Islet precursor cell (in vitro differentiated cells): ENCODE measurements at places on chromosomes 4 and X.

GRCh38 chr4:34280131-34280530 is 1964.2 kb downstream of the ARAP2 start:
- DNase-seq: no peak

GRCh38 chr4:178970433-178971140 is 1528.3 kb upstream of the AGA start:
- no peak for DNase-seq

GRCh38 chr4:72924814-72925213 is 144.7 kb downstream of the COX18 start:
- no peak for DNase-seq

DNA sequence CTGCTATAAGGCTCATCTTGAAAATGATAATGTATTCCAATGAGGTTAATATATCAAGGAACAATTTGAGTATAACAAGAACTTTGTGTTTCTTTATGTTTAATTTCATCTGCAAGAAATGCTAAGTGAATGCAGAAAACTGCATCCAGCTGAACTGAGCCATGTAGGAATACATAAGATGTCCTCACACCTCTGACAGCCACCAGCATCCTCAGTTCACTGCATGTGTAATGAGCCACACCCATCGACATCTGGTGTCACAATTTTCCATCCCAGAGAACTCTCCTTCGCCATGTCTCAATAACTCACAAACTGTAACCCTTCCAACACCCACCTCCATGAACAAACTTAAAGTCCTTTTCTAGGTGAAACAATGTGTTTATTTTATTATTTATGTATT is 3.3 kb upstream of the IL21 start:
- DNase-seq: no peak

DNA sequence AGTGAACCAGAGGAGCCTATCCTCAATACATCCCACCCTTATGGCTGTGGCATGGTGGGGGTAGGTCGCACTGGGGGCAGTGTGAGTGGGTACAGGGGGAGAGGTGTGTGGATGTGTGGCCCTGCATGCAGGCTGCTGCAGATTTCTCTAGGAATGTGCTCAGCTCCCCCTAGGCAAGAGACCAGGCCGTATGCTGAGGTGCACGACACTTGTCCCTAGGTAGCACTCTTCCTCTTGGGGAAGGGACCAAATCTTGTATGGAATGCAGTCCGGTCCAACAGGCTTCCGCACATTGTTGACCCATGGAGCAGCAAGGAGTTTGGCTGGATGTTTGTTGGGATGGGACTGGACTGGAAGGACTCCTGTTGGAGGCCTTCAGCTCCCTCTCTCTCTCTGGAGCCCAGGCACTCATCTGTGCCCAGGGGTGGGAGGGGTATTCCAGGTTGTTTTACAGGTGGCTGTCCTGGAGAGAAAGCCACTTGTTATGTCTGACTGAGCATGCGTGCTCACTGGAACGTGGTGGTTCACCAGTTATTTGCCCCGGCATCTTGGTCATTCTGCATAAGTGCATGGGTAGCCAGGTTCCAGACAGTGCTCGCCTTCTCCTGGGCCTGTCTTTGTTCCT is 55.1 kb downstream of the NBDY start:
- no peak for DNase-seq

- no peak for DNase-seq
Measured at GRCh38 chr4:85543832-85544231, 68.9 kb downstream of the ARHGAP24 start.

- no peak for DNase-seq
Measured at GRCh38 chrX:8453611-8454010, 11.0 kb upstream of the VCX3B start.

DNA sequence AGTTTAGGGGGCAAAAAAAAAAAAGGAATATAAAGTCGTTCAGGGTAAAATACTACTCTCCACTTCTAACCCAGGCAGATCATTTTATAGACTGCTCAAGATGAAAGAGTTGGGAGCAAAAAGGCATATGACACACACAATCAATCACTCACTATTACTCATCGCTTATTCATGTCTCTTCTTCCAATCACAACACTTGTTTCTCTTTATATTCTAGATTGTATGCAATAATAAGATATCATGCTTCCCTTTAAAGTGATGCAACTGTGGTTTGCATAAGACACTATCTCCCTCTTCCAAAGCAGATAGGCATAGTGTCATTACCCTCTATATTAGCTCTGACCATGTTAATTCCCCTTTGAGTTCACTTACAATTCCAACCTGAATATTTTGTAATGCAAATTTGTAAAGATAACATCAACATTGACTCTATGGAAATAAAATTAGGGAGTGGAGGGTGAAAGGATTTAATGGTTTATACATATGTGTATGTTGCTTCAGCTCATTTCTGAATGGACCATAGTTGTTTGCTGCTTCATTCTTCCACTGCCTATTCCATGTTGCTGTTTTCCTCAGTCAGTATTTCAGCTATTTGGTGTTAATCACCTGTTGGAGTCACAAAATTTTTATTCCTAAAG is 154.9 kb upstream of the EPHA5 start:
- no peak for DNase-seq

DNA sequence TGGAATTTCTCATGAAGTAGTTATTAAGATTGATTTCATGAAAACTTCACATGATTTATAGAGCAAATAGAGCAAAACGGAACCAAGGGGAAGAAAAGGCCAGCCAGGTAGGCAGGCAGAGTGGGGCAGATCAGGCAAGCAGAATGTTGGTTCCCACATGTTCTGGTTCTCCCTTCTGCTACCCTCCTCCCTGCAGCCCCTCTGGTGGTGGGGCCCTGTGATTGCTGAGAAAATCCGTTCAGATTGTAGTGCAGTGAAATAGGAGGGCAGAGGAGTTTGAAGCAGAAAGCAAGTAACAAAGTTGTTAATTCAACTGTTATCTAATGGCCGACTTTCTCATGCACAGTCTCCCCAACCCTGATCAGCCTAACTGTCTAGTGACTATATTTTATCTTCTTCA is 185.3 kb downstream of the MID1IP1 start:
- no peak for DNase-seq

- no peak for DNase-seq
Measured at GRCh38 chr4:95500361-95500760, 48.4 kb downstream of the UNC5C start.

DNA sequence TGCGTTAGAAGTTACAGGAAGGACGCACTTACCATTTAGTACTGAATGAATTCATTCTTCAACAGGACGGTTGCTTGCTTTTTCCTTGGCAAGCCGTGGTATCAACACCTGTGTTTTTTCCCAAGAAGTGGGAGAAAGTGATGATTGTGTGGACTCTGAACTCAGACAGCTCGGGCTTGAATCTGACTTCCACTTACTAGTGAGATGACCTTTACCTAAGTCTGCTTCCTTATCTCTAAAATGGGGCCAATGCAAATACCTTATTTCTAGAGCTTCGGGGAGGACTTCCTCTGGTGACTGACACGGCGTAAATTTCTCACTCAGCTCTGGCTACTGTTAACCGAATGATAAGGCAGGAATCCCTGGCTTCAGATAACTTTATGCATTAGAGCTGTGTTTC is 146.8 kb upstream of the RBPJ start:
- DNase-seq: no peak

GRCh38 chrX:52082578-52082977 is 13.6 kb upstream of the MAGED4B start:
- DNase-seq: no peak

GRCh38 chr4:2177443-2178093 is 64.4 kb downstream of the HAUS3 start:
- DNase-seq: no peak

GRCh38 chrX:110175696-110176095 is 142.2 kb downstream of the AMMECR1 start:
- DNase-seq: peak; percentile 24

- no peak for DNase-seq
Measured at GRCh38 chr4:20681271-20681670, 19.0 kb upstream of the PACRGL start.

DNA sequence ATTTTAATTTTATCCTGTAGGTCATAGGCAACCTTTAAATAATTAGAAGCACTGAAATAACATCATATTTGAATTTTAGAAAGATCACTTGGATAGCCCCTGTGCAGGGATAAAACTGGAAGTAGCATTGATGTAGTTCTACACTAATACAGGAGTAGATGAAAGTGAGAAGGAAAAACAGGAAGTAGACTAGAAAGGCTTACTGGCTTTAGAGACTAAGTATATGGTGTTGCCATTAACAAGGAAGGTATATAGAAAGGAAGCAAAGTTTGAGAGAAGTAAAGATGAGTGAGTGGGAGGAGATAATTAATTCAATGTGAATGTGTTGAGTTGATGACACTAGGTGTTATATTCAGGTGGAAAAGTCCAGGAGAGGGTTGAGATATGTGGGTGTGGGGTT is 73.1 kb upstream of the EPGN start:
- no peak for DNase-seq

- no peak for DNase-seq
Measured at GRCh38 chr4:70873216-70873615, 29.0 kb upstream of the MOB1B start.

GRCh38 chrX:42027367-42028000 is 104.1 kb upstream of the CASK start:
- no peak for DNase-seq

DNA sequence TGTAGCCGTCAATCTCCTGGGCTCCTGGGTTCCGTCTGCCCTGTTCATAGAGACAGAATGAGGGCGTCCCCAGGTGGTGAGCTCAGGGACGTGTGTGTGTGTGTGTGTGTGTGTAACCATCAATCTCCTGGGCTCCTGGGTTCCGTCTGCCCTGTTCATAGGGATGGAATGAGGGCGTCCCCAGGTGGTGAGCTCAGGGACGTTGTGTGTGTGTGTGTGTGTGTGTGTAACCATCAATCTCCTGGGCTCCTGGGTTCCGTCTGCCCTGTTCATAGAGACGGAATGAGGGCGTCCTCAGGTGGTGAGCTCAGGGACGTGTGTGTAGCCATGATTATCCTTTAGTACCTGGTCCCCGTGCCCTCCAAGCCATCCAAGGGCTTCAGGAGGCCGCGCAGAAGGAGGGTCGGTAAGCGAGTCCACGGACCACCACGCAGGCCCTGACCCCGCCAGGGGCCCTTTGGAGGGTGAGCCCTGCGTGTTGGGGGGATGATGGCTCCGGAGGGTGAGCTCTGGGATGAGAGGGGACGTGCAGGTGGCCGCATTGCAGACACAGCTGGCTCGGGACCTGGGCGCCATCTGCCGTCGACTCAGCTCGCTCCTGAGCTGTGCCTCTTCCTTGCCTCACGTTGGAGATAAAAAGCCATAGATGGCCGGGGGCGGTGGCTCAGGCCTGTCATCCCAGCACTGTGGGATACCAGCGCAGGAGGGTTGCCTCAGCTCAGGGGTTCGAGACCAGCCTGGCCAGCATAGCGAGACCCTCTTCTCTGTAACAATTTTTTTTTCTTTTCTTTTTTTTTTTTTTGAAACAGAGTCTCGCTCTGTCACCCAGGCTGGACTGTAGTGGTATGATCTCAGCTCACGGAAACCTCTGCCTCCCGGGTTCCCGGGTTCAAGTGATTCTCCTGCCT is 5.4 kb upstream of the GTPBP6 start:
- DNase-seq: peak; percentile 82

- no peak for DNase-seq
Measured at GRCh38 chr4:131613824-131614216, 1535.3 kb upstream of the PCDH10 start.

- no peak for DNase-seq
Measured at GRCh38 chr4:14262221-14262620, 634.7 kb upstream of the BOD1L1 start.

- no peak for DNase-seq
Measured at GRCh38 chrX:130772105-130772775, 130.8 kb downstream of the ENOX2 start.

- no peak for DNase-seq
Measured at GRCh38 chr4:153834901-153835300, 46.0 kb upstream of the SFRP2 start.

GRCh38 chr4:20194123-20195013 is 57.3 kb upstream of the SLIT2 start:
- no peak for DNase-seq

DNA sequence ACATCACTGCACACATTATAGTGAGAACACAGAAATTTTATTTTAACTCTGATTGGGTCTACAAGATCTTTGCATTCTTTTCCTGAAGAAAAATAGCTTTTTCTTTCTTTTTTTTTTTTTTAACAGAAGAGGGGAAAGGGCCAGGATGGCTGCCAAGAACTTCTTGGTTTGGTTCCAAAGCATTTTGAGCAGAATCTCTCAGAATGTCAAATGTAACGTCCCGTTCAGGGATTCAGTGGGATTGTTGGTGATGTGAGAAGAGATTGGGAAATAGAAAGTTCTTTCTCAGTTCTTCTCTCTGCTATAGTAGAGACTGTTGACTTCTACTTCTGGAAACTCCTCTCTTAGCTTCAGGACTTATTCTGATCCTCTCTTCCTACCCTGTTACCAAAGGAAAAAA is 70.9 kb upstream of the CBR4 start:
- DNase-seq: no peak

GRCh38 chrX:110002300-110003166 is at the start of gene TMEM164:
TMEM164 (plus strand) TSS chrX:110003114; CDS start chrX:110003775, 661 bp downstream.
- peak; percentile 92 for DNase-seq

DNA sequence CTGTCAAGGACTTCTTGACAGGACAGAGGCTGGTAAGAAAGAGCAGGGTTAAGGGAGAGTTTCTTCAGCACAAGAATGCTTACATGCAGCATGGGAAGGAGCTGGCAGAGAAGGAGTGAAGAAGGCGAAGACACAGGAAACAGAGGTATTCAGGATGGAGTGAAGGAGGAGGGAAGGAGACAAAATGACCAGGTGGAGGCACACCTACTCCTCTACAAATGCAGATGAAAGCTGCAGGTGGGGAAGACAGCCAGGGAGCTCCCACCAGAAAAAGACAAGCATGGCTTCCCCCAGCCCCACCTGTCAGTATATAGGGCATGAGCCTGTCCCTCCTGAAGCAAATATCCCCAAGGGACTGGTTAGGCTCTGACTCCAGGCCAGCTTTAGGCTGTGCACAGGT is 29.6 kb upstream of the NKRF start:
- DNase-seq: no peak

DNA sequence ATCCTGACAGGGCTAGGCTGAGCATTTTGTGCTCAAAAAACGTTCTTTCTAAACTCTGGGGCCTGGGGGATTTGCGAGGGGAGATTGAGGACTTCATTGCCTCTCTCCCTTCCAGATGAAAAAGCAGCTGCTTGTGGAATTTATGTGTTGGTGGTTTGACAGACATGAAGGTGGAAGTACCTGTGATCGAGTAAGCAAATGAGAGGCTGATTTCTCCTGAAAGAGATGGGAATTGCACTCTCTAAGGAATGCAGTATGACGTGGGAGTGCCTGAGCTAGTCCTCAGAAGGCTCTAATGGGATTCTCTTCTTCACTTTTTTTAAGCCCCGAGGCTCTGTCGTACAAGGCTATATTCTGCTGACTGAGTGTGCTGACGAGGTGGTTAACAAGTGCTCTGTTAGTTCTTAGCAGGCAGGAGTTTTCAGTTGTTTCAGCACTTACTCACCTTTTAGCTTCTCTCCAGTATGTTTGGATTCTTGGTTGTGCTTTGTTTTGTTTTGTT is 426.8 kb upstream of the CNKSR2 start:
- peak; percentile 89 for DNase-seq

- DNase-seq: peak; percentile 86
Measured at GRCh38 chr4:113169368-113169767, 119.9 kb downstream of the ANK2 start.

DNA sequence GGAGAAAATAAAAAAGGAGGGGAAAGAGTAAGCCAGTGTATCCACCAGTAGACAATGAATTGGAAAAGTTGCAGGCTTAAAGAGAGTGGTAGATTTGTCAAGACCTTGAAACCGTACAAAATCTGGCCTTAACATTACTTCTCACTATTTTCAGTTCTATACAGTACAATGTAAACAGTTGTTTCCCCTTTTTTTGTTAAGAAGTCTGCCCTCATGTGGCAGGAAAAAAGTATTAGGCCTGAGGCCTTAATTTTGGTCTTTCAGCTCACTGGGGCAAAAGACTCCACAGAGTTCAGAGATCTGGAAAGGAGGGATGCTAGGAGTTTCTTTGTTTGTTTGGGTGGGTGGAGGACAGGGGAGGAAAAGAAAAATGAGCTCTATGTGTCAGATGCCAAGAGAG is 92.8 kb upstream of the CCDC160 start:
- DNase-seq: no peak
